ENCODE measurements at places on chromosomes 7 and 10.

- no peak for DNase-seq
These were observed 97.2 kb upstream of the DKK1 start for GRCh38 chr10:52216852-52217251.

GRCh38 chr7:157397036-157397720 lies 60.4 kb downstream of the DNAJB6 start:
- no peak for DNase-seq

DNA sequence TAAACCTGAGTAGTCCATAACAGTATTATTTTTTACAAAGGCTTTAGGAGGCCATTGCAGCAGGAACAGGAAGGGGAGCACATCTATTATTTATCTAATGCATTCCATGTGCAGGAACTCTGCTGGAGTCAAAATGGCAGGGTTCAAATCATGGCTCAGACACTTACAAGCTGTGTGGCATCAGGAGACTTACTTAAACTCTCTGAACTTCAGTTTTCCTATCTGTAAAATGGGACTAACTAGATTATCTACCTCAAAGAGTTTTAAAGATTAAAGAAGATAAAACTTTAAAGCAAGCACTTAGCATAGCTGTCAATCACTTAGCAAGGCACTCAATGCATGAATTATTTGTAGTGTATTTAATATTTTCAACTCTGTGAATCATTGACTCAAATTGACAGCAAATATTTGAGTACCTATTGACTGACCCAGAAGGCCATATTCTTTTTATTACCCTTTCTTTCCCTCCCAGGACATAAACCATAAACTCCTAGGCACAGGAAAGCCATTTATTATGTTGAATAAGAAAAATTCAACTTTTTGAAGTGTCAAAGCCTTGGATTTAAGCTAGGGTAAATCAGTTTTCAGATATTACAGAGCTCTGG lies 115.8 kb upstream of the FAM204A start:
- DNase-seq, result no peak

- DNase-seq, result no peak
These were observed 810.2 kb downstream of the PCDH15 start for GRCh38 chr10:53990799-53991238.

- no peak for DNase-seq
These were observed 81.5 kb upstream of the PDGFA start for GRCh38 chr7:601036-601594.

GRCh38 chr10:3623746-3624145 lies 161.3 kb downstream of the KLF6 start:
- peak; percentile 47 for DNase-seq

DNA sequence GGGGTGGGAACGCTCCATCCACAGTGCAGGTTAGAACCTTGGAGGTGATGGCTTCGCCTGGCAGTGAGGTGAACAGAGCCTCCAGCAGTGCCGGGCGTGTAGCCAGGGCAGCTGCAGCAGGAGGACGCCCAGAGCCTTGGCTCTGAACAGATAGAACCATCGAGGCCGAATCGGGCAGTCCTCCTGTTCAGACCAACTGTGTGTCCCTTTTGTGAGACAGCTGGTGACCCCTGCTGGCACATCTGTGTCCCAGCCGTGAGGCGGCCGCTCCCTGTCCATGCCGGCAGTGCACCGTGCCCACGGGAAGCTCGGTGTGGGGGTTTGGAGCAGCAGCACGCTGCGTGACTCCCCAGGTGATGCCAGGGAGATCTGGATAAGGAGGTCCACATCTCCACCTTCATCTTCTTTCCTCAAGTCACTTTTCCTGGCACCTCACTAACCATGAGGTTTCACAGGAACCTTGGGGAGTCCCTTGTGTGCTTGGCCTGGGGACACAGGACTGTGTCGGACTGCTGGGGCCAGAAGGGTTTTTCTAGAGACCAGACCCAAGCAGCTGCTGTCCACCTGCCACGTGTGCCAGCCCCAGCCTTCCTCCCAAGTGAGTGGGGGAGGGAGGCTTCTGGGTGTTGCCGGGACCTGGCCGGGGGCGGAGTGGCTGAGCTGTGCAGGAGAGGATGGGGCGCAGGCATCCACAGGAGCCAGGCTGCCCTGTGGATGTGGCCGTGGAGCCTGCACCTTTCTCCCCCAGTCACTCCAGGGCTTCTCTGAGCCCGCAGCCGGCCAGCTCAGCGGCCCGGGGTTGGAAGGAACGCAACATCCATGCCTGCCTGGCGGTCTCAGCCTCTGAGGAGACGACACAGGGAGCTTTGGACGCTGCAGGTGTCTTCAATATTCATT lies 69.4 kb downstream of the DNAJB6 start:
- no peak for DNase-seq

DNA sequence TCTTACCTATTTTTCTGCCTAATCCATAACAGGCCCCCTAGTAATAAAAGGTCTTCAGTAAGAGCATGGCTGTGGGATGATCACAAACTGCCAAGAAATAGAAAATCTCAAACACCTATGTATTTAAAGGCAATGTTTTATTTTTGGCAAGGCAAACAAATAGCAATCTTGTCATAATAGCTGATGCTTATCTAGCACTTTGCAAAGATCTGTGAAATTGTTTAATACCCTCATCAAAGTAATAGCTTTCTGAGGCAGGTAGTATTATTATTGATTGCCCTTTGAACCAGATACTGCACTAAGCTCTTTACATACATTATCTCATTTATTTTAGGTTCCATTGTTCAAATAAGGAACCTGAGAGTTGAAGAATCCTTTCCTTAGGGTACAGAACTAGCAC lies 1.6 kb upstream of the CADPS2 start:
- no peak for DNase-seq

DNA sequence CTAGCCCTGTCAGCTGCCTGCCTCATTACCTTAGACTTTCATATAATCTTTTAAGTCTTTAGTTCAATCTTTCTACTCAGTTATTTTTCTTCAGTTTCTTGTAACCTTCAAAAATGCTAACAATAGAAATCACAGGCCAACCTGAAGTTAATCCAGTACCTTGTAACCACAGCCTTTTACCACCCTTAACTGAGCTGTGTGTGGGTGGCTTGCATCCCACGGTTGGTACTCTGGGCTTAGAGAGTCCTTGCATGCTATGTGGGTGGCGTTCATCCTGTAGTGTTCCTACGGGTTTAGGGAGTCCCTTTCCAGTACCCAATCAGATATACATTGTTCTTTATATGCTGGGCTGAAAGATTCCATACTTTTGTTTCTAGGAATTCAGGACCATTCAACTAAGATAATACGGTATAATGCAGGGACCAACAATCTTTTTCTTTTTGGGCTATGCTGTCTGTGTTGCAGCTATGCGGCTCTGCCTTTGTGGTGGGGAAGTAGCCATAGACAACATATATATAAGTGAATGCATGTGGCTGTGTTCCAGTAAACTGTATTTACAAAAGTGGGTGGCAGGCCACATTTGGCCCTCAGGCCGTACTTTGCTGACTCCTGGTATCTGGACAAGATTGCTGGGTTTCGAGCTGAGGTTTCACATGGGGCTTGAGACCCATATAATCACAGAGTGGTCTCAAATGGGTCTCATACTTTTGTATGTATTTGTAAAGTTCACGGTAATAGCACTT lies 280.8 kb upstream of the LRGUK start:
- no peak for DNase-seq

- DNase-seq, result no peak
These were observed 11.4 kb upstream of the CHST3 start for GRCh38 chr10:71952745-71953144.

DNA sequence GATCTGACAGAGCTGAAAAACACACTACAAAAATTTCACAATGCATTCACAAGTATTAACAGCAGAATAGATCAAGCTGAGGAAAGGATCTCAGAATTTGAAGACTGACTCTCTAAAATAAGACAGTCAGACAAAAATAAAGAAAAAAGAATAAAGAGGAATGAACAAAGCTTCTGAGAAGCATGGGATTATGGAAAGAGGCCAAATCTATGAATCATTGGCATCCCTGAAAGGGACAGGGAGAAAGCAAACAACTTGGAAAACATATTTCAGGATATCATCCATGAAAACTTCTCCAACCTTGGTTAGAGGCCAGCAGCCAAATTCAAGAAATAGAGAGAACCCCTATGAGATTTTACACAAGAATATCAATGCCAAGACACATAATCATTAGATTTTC lies 804.8 kb upstream of the IGFBP3 start:
- DNase-seq, result no peak

GRCh38 chr7:140010194-140010895 lies 52.4 kb downstream of the PARP12 start:
- no peak for DNase-seq

DNA sequence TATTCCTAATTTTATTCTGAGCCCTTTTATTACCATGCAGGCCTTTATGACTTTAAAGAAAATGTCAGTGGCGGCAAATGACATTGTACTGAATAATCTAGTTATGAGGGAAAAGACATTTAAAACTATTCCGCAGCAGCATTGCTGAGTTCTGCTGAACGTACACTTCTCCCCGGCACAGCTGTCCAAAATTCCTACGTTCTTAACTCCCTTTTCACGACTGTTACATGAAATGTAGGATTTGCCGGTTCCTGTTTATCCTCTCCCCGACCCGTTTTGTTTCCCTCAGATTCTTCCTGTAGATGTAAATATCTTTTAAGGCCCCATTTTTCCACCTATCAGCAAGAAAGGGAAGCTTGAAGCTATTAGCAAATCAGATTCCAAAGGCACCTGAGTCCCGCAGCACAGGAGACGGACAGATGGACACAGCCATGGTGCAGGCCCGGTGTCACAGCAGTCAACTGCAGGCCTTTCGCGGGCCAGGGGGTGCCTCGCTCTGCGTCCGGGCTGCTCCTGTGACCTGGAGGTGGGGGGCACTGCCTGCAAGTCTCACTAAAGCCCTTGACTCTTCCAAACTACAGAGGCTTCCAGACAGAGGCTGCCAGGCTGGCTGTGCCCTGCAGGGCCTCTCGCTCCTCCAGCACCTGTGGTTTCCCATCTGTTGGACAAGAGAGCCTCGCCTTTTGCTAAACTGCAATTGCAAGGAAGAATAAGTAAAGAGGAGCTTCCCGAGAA lies 485.0 kb upstream of the MGMT start:
- no peak for DNase-seq

GRCh38 chr7:43658718-43659548 lies 70.4 kb downstream of the COA1 start:
- DNase-seq, result no peak

GRCh38 chr7:47726047-47726726 lies 144.3 kb upstream of the TNS3 start:
- DNase-seq, result no peak

DNA sequence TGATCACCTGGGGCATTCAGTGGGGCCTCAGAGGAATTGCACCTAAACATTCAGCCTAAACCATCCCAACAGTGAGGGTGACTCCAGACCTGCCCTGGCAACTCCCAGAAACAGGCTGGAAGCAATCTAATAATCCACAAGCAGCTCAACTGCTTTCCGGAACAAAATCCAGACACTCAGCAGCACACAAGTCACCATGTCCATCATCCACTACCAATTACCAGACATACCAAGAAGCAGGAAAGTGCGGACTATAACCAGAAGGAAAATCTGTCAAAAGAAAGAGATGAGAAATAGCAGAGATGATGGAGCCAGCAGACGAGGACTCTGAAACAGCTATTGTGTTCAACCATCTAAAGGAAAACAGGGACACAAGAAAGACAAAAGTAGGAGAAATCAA lies 342.6 kb upstream of the ZMIZ1 start:
- no peak for DNase-seq

DNA sequence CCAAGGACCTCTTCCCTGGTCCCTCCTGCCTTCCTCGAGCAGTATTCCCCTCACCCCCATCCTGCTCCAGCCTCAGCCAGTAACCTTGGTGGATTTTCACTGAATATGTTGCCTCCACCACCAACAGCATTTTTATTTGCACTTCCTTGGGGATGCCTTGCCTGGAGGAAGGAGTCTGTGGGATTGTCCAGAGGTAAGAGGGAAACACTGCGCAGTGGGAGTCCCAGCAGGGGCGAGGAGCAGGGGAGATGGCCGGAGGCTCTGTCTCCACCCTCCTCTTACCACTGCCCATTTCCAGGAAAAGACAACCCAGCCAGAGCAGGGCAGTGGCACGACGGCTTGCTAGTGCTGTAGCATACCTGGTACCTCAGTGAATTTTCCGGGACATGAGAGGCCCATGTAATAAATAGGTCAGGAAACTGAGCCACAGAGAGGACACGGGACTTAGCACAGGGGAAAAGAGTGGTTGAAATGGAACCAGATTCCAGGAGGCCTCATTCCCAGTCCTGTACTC lies 388.2 kb upstream of the PODXL start:
- no peak for DNase-seq

GRCh38 chr10:130491693-130492050 lies 355.5 kb downstream of the GLRX3 start:
- peak; percentile 26 for DNase-seq

DNA sequence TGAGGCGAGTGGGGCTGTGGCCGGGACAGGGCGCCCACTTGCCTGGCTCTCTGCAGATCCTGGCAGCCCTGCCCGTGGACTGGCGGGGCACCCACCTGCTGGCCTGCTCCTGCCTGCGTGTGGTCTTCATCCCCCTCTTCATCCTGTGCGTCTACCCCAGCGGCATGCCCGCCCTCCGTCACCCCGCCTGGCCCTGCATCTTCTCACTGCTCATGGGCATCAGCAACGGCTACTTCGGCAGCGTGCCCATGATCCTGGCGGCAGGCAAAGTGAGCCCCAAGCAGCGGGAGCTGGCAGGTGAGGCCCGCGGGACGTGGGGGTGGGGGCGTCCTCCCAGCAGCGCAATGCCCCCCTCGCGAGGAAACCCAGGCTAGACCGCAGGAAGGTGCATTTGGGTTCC lies 17.6 kb downstream of the SLC29A4 start:
- DNase-seq, result no peak

- DNase-seq, result no peak
These were observed 103.5 kb upstream of the FERD3L start for GRCh38 chr7:19248681-19249080.

DNA sequence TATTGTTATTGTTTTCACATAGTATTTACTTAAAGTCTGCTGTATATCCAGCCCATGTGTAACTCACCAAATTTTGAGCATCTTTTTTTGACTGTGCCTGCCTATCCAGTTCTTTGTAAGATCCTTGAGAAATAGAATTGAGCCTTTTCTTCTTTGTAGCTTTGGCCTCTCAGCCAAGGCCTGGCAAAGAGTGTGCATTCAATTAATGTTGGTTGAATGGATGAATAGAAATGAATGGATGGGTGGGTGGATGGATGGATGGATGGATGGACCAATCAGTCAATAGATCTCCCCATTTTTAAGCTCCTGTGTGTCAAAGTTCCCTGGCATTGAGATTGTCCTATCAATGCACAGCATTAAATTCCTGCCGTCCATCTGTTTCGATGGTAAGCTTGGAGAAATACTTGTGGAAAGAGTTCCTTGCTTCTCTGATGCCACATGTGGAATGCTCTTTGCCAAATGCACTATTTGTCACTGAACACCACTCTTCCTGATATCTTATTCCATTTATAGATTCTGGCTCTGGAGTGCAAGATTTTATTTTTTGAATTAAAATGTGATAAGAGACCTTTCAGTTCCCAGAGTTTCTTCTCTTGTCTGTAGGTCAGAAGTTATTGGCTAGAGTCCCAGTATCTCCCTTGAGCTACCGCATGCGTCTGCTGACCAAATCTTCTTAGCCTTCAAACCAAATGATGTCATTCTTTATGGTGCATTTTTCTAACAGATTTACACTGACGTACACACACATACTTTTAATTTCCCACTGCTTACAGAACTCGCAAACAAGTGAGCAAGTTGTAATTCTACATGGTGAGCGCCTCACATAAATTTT lies 20.7 kb upstream of the ADRB1 start:
- no peak for DNase-seq

All from right forelimb (tissue), 1 donor.